Activated T-cell treated with anti-CD3 and anti-CD28 coated beads for 1 hour (primary cell): ENCODE measurements at places on chromosomes 12 and 14.

GRCh38 chr14:36021591-36022320 is 154.8 kb downstream of the PTCSC3 start:
- no peak for DNase-seq

DNA sequence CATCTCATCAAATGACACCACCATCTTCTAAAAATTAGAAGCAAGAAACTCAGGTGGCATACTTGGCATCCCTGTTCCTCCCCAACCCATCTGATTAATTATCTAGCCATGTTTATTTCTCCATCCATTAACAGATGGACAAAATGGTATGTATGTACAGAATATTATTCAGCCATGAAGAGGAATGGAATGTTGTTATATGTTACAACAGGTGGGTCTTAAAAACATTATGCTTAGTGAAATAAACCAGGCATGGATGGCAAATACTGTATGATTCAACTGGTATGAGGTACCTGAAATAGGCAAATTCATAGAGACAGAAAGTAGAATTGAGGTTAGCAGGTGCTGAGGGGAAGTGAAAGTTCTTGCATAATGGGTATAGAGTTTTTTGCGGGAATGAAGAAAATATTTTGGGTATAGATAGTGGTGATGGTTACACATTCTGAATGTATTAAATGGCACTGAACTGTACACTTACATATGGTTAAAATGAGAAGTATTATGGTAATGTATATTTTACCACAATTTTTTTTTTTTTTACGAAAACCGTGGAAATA is 17.5 kb downstream of the YY1 start:
- no peak for DNase-seq

DNA sequence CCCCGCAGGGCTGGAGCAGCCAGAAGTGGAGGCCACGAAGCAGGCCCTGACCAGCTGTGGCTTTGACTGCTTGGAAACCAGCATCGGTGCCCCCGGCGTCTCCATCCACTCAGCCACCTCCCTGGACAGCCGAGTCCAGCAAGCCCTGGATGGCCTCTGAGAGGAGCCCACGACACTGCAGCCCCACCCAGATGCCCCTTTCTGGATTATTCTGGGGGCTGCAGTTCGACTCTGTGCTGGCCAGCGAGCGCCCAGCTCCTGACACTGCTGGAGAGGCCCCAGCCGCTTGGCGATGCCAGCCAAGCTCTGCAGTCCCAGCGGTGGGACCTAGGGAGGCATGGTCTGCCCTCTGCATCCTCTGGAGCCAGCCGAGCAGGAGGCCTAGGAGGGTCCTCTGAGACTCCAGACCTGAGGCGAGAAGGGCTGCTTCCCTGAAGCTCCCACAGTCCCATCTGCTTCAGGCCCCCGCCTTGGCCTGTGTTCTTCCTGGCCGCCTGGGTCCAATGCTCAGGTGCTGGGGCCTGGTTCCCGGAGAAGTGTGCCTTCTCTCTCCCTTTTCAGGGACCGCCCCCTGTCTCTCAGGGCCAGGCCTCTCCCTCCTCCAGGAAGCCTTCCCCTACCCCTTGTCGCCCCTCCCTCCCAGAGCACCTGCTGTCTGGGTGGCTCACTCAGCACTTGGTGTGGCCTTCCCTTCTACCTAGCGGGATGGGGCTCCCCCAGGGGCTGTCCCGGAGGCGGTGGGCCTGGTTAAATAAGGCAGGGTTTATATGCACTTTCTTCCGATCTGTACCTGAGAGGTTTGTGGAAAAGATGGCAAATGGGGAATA is 23.0 kb downstream of the MVK start:
- no peak for DNase-seq

- no peak for DNase-seq
Observed at GRCh38 chr14:70828188-70828587, 18.9 kb upstream of the MAP3K9 start.

DNA sequence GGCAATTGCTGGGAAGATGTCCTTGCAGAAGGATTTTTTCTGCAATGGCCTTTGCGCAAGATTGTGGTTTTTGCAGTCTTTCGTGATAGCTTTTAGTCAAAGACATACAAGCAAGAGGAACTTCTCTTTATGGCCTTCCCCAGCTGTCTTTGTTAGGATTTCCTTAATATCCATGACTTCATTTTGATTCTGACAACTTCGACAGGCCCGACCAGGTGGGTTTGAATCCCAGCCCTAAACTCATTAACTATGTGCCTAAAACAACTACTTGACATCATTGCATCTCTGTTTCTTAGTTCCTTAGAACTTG is 13.3 kb upstream of the VRK1 start:
- DNase-seq: no peak

- no peak for DNase-seq
Observed at GRCh38 chr14:88045705-88046104, 40.8 kb downstream of the GPR65 start.

DNA sequence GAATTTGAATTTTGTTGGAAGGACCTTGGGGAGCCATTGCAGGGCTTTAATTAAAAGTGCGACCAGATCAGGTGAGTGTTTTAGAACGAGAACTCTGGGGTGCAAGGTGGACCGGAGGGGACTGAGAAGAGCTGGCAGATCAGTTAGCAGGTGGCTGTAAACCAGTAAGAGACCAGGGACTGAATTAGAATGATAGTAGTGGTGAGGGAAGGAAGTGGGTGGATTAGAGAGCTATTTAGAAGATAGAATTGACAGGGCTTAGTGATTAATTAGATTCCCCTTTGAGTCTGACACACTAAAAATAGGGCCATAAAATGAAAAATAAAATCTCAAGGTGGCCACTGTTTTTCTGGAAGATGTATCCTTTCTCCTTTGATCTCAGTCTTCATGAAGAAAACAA is 44.8 kb downstream of the PLXNC1 start:
- no peak for DNase-seq

DNA sequence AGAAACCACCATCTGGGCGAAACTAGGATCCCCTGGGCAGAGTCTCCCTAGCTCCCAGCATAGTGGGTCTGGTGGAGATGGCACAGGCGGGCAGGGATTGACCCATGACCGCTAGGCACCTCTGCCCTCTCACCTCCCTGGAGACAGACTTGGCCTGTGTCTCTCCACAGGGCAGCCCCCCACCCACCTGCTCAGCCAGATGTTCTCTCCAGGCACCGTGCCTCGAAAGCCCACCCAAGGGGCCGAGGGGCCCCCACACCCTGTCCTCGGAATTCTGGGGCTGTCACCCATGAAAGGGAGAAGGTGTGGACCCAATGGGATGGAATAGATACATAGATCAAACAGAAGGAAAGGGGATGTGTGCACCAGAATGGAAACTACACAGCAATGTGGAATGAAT is 229.1 kb upstream of the RTL1 start:
- no peak for DNase-seq

DNA sequence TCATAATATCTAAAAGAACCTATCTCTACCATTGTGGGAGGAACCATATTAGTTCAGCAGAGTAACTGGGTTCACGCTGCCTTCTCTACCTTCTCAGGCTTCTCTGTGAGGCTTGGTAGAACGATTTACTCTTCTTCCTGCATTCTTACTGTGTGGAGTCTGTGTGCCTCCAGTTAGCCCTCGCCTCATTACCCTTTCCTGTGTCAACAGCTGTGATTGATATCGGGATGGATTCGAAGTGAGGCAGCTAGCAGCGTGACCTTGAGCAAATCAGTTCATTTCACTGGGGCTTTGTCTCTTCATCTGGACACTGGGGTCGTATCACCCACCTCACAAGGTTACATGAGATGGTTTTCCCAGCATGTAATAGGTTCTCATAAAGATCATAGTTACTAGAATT is 4.6 kb upstream of the VRK1 start:
- no peak for DNase-seq

DNA sequence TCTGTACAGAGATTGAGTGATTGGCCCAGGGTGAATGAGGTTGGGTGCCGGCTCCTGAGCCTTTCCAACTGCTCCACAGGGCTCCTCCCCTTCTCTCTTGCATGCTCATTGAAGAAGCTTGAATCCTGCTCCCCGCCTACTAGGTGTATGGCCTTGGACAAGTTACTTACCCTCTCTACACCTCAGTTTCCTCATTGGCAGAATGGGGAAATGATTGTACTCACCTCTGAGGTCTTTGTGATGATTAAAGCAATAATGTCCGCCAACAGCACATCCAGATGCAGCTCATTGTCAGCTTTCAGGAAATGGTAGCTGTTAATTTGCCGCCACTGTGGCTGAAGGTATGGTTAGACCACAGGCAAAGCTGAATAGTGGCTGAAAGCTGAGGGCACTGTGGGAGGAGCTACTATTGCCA is 174.1 kb downstream of the CRADD start:
- no peak for DNase-seq

GRCh38 chr14:69059658-69060623 is 80.8 kb upstream of the ACTN1 start:
- DNase-seq: no peak

GRCh38 chr12:107328442-107329133 is 235.2 kb upstream of the CRY1 start:
- DNase-seq: no peak

DNA sequence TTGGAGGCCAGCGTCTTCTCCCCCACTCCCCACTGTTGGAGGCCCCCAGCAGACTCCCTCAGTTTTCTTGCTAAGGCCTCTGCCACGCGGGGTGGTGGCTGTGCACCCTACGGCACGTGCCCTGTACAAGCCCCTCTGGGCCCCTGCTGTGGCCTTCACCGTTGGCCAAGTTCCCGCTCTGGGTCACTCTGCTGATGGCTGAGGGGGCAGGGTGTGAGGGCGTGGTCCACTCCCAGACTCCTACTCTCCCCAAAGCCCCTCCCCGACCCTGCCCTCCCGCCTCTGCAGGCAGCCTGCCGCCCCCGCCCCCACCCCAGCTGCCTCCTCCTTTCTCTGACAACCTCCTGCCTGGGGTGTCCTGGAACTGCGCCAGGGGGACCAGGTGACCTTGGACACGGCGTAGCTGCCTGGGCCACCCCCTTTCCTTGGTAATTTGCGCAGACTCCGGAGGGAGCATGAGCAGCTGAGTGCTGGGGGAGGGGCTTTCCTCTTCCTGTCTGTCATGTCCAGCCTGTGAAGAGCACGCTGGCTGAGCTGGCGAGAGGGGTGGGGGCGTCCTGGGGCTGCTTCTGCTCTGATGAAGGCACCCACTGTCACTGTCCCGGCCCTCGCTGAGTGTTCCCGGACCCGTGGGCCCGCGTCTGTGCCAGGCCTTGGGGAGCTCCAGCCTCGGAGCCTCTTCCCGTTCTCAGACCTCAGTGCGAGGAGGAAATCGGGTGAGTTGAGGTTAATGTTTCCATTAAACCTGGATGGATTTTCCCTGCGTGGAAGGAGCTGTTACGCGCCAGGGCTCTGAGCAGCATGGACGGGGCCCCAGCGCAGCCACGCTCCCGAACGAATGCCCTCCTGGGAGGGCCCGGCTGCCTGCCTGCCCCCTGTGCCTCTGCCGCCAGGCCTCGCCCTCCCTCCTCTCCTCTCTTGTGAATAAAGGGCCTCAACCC is 85.0 kb downstream of the KIF26A start:
- no peak for DNase-seq
